NCI-H774 (cell line): ENCODE measurements at places on chromosomes 1 and 21.
A peak's percentile ranks its signal among the peaks of the same experiment; 100 is the strongest.

- no peak for DNase-seq
These were observed 86.5 kb upstream of the WARS2 start for GRCh38 chr1:119226913-119227312.

- peak; percentile 46 for DNase-seq
These were observed 37.7 kb downstream of the KIAA0040 start for GRCh38 chr1:175154629-175155472.

DNA sequence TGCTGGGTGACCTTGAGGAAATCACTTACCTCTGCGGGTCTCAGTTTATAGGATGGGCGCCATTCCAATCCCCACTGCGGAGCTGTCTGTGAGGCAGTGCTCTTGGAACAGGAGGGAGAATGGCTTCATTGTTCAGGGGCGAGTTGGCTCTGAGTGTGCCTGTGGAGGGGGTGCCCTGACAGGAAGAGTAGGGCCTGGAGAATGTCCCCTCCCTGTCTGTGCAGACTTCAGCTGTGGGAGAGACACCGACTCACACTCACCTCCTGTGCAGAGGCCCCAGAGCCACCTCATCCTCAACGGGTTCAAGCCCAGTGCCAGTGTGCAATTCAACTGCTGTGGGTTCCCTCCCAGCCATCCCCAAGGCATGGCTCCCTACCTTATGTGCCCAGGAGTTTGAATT is 17.1 kb downstream of the ADORA1 start:
- DNase-seq = no peak

DNA sequence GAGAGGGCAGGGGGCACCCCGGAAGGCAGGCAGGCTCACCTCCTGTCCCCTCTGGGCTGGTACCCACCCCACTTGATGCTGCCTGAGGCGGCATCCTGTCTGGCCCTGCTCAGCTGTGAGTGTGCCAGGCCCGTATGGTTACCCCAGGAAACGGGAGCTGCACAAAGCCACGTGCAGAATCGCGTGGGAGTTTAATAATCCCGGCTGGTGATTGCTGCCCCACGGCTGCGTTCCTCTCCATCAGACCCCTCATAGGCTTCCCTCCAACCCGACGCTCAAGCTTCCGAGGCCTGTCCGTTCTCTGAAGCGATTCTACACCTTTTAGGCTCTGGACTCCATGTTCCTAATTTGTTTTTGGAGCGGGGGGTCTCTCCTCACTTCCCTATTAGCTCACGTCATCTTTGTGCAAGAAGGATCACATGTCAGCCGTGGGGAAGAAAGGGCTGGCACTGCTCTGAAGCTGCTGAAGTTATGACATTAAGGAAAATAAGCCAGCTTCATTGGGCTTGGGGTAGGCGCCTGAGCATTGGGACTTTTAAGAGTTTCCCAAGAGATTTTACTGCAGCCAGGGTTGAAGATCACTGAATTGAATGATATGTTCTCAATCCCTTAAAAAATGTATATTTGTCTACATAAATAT is 1.1 kb upstream of the B3GALT5 start:
- no peak for DNase-seq
